A673 (cell line): ENCODE measurements at places on chromosomes 4 and X.

DNA sequence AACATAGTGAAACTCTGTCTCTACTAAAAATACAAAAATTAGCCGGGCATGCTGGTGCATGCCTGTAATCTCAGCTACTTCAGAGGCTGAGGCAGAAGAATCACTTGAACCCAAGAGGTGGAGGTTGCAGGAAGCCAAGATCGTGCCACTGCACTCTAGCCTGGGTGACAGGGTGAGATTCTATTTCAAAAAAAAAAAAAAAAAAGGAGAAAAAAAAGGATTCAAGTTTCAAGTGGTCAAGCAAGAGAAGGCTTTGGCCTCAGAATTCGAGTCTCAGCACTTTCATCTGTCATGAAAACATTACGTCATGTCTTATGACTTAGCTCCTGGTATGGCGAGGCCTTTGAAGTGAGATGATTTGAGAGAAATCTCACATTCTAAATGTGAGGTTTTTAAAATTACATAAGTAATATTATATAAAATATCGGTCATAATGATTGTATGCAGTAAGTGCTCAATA lies 21.2 kb upstream of the DHRSX start:
- no peak for DNase-seq

- no peak for DNase-seq
Observed at GRCh38 chrX:106499473-106499872, 112.3 kb upstream of the RADX start.

- DNase-seq, result no peak
Observed at GRCh38 chrX:47817421-47817820, 19.3 kb upstream of the ZNF81 start.

- no peak for DNase-seq
Observed at GRCh38 chr4:182885738-182886077, 31.5 kb downstream of the DCTD start.

GRCh38 chr4:130053723-130054122 lies 957.8 kb downstream of the C4orf33 start:
- no peak for DNase-seq

GRCh38 chr4:93617606-93618005 lies 210.9 kb upstream of the ATOH1 start:
- DNase-seq, result peak; percentile 5
